ENCODE measurements at places on chromosomes 11 and 22. TPM values are rescaled to one million over a fixed set of nuclear protein-coding genes. Genes with fewer than 3 reads are reported as not detected.

Gene B3GAT1
- total RNA-seq: 0.32 TPM

GRCh38 chr22:27853424-27853823, 51.9 kb upstream of the MN1 start:
- DNase-seq: no peak

- DNase-seq: no peak
Observed at GRCh38 chr11:94790661-94791180, 22.6 kb downstream of the AMOTL1 start.

- no peak for DNase-seq
Observed at GRCh38 chr11:65575568-65576231, at the start of gene EHBP1L1. Gene EHBP1L1 (plus strand): TSS chr11:65576053. CDS start chr11:65576303, 250 bp downstream.

All from ascending aorta (tissue), 2 donors.